Neuronal stem cell (in vitro differentiated cells): ENCODE measurements at places on chromosomes 2 and 18.

- no peak for DNase-seq
Observed at GRCh38 chr2:151037434-151037833, 224.2 kb downstream of the RBM43 start.

DNA sequence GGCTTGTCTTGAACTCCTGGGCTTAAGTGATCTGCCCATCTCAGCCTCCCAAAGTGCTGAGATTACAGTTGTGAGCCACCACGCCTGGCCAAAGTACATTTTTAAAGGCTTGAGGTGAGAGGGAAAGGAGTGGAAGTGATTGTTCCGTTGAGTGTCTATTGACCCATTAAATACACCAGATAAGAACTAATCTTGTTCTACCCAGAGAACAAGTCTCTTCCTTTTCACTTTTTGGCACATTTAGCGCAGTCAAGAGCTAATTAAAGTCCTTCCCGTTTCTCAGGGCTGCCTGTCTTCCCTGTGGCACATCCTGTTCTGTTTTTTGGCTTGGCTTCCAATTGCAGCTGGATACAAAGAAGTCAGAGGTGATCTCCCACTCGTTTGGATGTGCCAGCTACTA, 172.3 kb downstream of the ALPK2 start:
- DNase-seq, result no peak

GRCh38 chr18:77153404-77153803, 20.8 kb upstream of the MBP start:
- DNase-seq, result no peak

GRCh38 chr18:48752478-48752877, 198.3 kb downstream of the SMAD7 start:
- no peak for DNase-seq

- no peak for DNase-seq
Observed at GRCh38 chr18:47680488-47680887, 250.0 kb downstream of the SMAD2 start.

GRCh38 chr2:158755310-158756087, 39.6 kb upstream of the DAPL1 start:
- DNase-seq, result no peak

DNA sequence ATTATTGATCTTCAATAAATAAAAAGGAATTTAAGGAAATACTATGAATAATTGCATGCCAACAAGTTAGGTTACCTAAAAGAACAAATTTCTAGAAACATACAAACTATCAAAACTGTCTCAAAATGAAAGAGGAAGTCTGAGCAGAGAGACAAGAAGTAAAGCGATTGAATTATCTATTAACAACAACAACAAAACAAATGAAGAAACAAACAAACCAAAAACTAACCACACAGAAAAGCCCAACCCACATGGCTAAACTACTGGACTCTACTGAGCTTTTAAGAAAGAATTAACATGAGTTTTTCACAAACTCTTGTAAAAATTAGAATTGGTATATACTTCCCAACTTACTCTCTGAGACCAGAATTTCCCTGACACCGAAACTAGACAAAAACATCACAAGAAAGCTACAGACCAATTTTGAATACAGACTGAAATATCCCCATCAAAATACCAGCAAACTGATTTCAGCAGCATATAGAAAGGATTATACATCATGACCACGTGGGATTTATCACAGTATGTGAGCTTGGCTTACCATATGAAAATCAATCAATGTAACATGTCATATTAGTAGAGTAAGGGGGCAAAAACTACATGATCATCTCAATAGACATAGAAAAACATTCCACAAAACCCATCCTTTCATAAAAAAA, 16.6 kb upstream of the GALNT1 start:
- no peak for DNase-seq

GRCh38 chr2:12702168-12703121, 14.3 kb upstream of the TRIB2 start:
- DNase-seq, result no peak

- DNase-seq, result no peak
Observed at GRCh38 chr2:101580528-101580927, 105.6 kb upstream of the RFX8 start.

- no peak for DNase-seq
Observed at GRCh38 chr18:286515-287310, 18.9 kb upstream of the THOC1 start.

DNA sequence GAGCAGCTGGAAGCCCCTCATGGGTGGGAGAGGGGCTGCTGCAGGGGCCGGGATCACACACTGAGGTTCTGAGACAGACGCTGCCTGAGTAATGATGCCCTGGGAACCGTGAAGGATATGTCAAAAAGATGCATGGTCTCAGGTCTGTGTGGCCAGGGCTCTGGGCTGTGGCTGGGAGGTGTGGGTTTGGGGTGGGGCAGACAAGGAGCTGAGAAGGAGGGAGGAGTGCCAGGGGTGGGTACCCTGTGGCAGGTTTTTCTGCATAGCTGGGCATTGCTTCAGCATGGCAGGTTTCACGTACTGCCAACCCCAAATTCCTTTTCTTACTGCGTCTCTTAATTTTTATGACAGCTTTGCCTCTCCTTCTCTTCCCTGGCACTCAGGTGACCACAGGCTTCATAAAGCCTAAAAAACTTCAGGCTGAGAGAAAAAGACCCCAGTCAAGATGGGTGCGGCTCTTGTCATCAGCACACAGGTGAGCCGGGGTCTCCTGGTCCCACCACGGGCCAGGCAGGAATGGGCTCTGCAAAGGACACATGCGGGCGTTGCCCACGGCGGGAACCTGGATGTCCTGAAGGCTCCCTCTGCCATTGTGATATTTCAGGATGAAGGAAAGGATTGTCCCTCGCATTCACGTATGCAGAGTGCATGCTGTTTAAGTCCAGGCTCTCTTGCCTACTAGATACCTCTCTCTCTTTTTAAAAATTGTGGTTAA, 18.0 kb downstream of the MALL start:
- no peak for DNase-seq

DNA sequence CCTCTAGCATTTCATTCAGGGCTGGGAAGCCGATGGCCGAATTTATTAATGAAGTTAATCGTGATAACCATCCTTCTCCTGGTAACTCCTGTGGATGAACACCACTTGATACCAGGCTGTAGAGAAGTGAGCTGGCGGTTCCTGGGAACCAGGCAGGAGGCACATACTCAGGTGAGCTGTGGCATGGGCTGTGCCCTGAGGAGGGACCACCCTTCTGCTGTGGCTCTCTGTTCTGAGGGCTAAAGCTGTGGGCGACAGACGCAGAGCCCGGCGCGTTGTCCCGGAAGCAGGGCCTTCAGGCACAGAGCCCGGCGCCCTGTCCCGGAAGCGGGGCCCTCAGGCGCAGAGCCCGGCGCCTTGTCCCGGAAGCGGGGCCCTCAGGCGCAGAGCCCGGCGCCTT, 462.3 kb upstream of the SALL3 start:
- no peak for DNase-seq

DNA sequence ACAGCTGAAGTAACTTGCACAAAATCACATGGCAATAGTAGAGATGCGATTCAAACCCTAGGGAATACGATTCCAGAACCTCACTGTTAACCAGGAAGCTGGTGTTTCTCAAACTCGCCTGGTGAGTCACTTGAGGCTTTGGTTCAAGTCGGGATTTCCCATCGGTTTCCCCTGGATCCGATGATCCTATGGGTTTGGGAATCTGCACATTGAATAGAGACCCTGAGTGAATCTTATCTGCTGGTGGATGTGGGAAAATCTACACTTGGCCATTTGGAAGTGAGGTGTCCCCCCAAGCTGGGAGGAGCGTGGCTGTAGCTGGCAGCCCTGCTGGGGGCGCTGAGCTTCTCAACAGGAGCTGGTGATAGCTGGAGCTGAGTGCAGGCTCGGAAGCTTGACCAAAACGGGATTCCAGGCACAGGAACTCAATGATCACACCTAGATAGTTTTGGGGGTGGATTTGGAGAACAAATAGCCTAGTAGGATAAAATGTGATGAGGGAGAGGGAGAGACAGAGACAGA, 135.4 kb downstream of the PRKCE start:
- DNase-seq, result no peak

GRCh38 chr2:88248280-88248828, 78.2 kb downstream of the THNSL2 start:
- no peak for DNase-seq

DNA sequence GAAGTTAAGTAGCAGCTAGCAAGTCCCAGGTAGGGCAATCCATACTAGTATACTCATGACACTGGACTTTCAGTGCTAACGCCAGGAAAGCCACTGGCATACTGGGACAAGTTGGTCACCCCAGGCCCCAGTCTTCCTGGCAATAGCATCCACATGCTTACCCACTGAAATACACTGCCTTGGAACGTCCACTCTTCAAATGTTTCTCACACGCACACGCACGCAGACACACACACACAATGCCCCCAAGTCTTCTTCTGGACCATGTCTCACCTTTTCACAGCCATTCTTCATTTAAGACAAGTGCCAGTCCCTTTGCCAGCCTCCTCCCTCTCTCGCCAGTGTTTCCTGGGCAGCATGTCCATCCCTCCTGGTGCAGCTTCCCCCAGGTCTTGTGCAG, 8.7 kb upstream of the TEX261 start:
- no peak for DNase-seq

- no peak for DNase-seq
Observed at GRCh38 chr2:49241991-49242390, 87.7 kb upstream of the FSHR start.

- DNase-seq, result no peak
Observed at GRCh38 chr18:55003695-55004094, 44.4 kb upstream of the CCDC68 start.

GRCh38 chr2:116511426-116511825, 1303.1 kb upstream of the DDX18 start:
- no peak for DNase-seq

DNA sequence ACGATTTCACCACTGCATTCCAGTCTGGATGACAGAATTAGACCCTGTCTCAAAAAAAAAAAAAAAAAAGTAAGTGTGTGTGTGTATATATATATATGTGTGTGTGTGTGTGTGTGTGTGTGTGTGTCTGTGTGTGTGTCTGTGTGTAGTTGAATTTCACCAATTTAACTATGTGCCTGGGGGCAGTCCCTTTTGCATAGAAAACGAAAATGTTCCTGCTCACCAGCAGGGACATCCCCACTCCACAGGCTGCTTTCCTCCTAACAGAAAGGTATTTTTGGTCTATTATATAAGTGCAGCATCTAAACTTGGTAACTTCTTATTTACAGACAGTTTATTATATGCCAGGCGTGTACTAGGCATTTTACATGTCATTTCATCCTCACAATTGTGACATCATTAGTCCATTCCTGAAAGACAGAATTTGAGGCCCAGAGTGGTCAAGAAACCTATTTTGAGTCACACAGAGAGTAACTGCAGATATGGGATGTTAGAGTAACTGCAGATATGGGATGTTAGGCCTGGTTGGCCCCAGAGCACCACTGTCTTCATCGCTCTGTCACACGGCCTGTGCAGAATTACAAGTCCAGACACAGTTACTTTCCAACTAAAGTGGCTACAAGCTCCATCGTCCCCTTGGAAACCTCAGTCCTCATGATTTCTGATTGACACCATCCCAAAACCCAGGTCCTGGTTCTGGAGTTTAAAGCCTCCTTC, 9.3 kb upstream of the TTL start:
- no peak for DNase-seq
